ENCODE measurements at places on chromosomes 3 and 15.

GRCh38 chr15:31985607-31986006 lies 44.7 kb upstream of the CHRNA7 start:
- no peak for DNase-seq

GRCh38 chr3:195119461-195120266 lies 151.3 kb downstream of the XXYLT1 start:
- peak; percentile 97 for DNase-seq

DNA sequence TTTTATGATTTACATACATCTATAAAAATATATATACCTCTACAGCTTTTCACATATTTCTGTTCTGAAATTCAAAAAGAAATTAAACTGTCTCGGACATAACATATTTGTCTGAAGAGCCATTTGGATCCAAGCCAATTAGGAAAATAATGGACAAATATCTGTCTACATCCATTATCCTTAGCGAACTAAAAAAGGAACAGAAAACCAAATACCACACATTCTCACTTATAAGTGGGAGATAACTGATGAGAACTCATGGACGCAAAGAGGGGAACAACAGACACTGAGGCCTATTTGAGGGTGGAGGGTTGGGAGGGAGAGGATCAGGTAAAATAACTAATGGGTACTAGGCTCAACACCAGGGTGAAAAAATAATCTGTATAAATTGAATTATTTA lies 829.4 kb upstream of the ALCAM start:
- DNase-seq, result no peak

- DNase-seq, result no peak
These were observed 79.5 kb upstream of the PEX5L start for GRCh38 chr3:180116203-180116602.

DNA sequence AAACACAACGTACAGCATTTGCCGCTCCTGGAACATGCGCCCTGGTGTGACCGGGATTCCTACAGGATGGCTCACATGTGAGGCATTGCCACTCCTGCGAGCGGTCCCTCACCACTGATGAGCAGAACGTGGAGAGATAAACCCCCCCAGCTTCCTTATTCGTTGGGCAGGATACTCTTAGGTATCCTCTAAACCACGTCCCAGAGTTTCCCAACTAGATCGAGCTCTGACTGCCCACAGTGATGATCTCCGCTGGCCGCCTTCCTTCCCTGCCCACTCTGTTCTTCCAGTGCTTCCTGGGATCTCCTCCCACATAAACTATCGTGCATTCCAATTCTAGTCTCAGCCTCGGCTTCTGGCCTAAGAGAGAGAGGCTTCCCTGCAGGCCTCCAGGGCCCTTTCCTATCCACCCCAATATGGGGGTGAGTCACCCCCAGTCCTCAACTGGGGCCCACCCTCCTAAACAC lies 91.8 kb downstream of the TOP2B start:
- DNase-seq, result peak; percentile 79

DNA sequence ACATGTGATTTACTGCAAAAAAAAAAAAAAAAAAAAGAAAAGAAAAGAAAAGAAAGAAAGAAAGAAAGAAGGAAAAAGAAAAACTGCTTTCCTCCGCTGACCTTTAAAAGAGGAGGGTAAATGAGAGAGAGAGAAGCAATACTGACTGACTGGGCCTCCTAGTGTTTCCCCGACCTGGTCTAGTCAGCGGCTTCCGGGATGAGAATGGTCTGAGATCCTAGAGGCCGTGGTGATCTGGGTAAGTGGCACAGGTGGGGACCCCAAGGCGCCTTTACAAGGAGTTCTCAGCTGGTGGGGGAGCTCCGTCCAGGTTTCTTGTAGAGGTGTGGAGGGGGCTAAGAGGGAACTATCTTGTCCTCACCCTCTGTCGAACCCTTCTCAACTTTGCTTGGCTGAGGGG lies 223.1 kb downstream of the MEIS2 start:
- no peak for DNase-seq

GRCh38 chr3:9231471-9231870 lies 18.0 kb downstream of the SRGAP3 start:
- DNase-seq, result no peak

DNA sequence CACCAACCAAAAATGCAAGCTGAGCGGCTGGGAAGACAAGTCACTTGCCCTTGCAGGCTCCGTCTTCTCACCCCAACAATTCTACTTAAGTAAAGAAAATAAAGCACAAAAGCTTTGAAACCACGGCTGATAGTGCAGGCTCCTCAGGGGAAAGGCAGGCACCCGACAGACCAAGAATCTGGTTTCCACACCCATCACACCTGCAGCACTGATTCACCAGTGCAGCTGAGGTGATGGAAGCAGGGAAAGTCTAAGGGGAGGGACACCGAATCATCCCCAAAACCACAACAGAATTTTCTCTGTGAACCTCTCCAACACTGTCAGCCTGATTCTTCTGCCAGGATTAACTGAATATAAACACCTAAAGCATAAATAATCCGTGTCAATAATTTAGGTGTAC lies 62.0 kb upstream of the NSMCE3 start:
- DNase-seq, result no peak

DNA sequence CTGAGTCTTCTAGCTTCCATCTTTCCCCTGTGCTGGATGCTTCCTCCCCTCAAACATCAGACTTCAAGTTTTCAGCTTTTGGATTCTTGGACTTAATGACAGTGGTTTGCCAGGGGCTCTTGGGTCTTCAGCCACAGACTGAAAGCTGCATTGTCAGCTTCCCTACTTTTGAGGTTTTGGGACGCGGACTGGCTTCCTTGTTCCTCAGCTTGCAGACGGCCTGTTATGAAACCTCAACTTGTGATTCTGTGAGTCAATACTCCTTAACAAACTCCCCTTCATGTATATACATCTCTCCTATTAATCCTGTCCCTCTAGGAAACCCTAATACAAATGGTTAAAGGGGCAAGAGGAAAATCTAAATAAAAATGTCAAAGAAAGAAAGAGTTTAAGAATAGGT lies 100.1 kb downstream of the ABI3BP start:
- DNase-seq, result no peak

DNA sequence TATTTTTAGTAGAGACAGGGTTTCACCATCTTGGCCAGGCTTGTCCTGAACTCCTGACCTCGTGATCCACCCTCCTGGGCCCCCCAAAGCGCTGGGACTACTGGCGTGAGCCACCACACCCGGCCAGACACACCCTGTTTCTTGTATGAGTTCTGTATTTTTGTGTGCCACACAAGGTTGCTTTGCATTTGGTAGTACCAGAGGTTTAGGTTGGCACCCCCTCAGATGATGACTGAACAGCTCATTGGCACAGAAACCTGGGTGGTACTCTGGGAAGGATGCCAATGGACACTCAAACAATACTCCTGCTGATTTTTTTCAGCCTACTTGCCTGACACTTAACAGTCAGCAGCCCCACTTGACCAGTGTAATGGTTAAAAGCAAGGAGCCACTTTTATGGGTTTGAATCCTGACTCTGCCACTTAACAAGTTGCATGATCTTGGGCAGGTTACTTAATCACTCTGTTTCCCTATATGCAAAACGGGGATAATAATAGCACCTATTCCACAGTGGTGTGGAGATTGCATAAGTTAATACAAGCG lies 39.2 kb upstream of the BCL2A1 start:
- no peak for DNase-seq
